ENCODE measurements at places on chromosomes 1 and 21.

DNA sequence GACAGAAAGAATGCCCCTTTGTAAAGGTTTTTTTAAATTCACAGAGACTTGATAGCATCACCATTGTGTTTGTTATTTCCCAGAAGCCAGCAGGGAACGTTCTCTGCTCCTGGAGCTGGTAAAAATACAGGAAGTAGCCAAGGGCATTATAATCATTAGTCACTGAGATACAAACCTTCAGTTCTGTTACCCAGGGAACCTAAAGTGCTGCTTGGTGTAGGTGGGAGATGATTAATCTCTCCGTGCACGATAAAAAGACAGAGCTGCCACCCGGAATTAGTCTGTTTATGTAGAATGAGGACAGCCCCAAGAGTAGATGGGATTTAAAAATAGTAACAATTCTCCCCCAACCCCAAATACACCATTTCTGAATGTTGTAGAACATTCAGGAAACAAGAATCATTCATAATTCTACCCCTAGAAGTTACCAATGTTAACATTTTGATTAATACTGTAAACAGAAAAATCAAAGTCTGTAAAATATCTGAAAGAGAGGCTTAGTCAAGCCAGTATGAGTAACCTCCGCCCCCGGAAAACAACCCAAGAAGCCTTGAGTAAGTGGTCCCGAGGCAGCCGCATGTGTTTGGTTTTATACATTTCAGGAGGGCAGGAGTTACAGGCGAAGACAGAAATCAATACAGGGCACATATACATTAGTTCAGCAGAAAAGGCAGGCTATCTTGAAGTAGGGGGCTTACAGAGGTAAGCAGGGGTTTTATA is 45.3 kb upstream of the CTBS start:
- no peak for DNase-seq

GRCh38 chr1:33710967-33711366 is 152.9 kb upstream of the HMGB4 start:
- no peak for DNase-seq

DNA sequence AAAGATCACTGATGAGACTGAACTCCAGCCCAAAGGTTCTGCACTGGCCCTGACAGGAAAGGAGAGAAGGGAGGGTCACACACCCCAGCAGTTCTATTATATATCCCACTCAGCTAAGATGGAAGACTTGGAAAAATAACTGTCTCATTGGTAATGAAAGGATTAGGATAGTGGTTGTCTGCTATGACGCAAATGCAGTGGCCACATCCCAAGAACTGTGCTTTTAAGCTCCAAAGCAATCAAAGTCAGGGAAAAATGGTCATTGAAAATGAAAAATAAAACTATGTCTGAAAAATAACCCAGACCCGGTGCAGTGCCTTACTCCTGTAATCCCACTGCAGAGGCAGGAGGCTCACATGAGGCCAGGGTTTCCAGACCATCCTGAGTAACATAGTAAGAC is 31.0 kb downstream of the PSMG1 start:
- no peak for DNase-seq

DNA sequence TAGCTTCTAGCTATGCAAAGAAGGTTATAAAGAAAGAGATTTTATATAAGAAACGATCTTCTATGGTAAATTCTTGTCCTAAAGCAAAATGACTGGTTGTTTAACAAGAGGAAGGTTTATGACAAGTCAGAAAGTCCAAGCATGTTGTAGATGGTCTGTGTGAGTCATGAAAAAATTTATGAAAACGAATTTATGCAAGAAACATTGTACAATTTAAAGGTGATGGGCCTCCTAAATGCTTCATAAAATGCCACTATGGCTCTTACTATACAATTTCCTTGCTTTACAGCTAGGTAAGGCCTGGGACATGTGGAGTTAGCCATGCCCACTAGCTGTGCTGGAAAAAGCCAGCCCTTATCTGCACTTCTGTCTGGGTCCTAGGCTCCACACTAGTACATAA is 125.4 kb downstream of the PTGER3 start:
- DNase-seq = no peak

GRCh38 chr1:243628476-243628907 is 221.6 kb downstream of the AKT3 start:
- no peak for DNase-seq

DNA sequence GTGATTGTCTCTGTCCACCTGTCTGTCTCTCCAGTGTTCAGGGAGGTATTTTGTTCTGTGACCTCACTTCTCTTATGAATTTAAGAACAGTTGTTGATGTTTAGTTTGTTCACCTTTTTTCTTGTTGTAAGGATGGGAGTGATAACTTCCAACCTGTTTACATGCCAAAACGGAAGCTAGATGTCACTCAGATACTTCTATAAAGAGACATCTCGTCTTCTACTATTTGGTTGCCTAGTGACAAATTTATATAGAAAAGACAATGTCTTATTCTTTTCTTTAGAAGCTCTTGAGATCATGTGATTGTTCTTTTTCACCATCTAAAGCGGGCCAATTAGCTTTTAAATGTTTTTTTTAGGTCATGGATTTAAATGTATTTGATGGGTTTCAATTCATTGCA is 33.8 kb downstream of the PRSS38 start:
- DNase-seq = no peak
